ENCODE measurements at places on chromosomes 12 and 14. TPM values are rescaled to one million over a fixed set of nuclear protein-coding genes. Genes with fewer than 3 reads are reported as not detected.

TGM1 gene
- 1.3 TPM for total RNA-seq

TOMM20L gene
- not detected for total RNA-seq

KRT78 gene
- not detected for total RNA-seq

BCL11B gene
- total RNA-seq: 0.20 TPM

AKAP5 gene
- total RNA-seq: 0.40 TPM

PDE3A gene
- 4.3 TPM for total RNA-seq
